ENCODE measurements at places on chromosomes 3 and 15. TPM values are rescaled to one million over a fixed set of nuclear protein-coding genes. Genes with fewer than 3 reads are reported as not detected.

- no peaks in the 10 kb centered on the region for H3K27me3 ChIP-seq
- peak; percentile 39 for DNase-seq
- H3K36me3 ChIP-seq = no peaks in the 10 kb centered on the region
- no peak overlapping the region for H3K27ac ChIP-seq
Measured at GRCh38 chr3:52036829-52037228, 19.5 kb downstream of the DUSP7 start.

DNA sequence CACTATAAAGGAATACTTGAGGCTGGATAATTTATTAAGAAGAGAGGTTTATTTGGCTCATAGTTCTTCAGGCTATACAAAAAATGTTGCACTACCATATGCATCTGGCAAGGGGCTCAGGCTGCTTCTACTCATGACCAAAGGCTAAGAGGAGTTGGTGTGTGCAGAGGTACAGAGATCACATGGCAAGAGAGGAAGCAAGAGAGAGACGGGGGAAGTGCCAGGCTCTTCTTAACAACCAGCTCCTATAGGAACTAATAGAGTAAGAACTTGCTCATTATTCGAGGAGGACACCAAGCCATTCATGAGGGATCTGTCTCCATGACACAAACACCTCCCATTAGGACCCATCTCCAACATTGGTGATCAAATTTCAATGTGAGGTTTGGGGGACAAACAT lies 6.0 kb upstream of the FNDC3B start:
- no peak overlapping the region for H3K27ac ChIP-seq
- H3K4me1 ChIP-seq = peaks cover under 1% of the 10 kb centered on the region
- no peaks in the 10 kb centered on the region for H3K27me3 ChIP-seq
- no peaks in the 10 kb centered on the region for H3K36me3 ChIP-seq
- H3K4me3 ChIP-seq = no peak overlapping the region
- DNase-seq = no peak

- peaks cover 98% of the 10 kb centered on the region for H3K27me3 ChIP-seq
- H3K4me3 ChIP-seq = no peak overlapping the region
- DNase-seq = peak; percentile 7
- no peaks in the 10 kb centered on the region for H3K36me3 ChIP-seq
- no peak overlapping the region for H3K27ac ChIP-seq
- no peaks in the 10 kb centered on the region for H3K4me1 ChIP-seq
Measured at GRCh38 chr15:96412906-96413231, 82.4 kb downstream of the NR2F2 start.

DNA sequence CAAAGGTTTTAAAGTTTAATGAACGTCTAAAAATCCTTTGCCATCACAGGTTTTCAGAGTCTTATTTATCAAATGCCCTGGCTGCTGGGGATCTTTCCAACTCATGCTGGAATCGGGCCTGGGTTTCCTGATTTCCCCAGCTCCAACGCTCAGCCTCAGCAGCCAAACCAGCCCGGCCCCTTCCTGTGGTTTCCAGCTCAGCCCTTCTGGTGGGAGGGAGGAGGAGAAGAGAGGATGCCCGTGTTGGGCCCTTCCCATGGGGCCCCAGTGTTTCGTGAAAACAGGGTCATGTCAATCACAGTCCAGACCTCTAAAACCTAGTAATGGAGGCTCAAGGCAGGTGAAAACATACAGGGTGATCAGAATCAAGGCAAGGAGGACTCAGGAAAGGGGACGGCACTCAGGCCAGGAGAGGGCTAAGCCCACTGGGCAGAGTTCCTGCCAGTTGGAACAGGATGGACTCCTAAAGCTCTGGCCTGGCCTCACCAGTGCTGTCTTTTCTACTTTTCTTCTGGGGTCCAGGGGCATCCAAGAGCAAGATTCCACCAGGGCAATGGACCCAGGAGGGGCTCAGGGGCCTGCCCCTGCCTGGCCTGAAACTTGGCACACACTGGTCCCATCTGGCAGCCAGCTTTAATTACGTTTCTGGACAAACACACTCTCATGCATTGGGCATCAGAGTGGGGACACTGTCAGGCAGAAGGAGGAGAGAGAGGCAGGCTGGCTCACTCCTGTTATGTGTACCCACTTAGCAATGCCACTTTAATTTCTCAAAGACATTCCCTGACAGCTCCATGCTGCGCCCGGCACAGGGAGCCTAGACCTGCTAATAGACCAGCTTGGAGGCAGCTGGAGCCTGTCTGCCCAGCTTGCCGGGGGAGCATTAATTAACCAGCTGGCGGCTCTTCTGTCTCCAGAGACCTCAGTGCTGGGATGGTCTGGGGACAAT lies 194.6 kb downstream of the FAM43A start:
- DNase-seq = peak; percentile 11
- H3K4me1 ChIP-seq = peaks cover 10% of the 10 kb centered on the region
- no peaks in the 10 kb centered on the region for H3K36me3 ChIP-seq
- no peaks in the 10 kb centered on the region for H3K27me3 ChIP-seq
- H3K4me3 ChIP-seq = no peak overlapping the region

DNA sequence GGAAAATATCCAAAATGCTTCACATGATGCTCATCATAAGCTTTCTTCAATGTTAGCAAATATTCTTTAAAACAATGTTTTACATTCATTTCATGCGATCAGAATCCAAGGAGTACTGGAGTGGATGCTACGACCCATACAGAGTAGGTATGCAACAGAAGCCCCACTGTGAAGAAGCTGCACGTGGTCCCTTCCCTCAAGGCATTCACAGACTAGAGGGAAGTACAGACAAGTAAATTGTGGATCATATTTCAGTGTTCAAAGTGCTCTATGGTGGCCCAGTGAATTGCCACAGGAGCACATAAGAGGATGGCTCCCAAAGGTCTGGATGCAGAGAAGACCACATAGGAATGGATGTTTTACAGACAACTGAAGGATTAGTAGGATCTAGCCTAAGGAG lies 789.9 kb downstream of the IGSF11 start:
- no peaks in the 10 kb centered on the region for H3K36me3 ChIP-seq
- H3K27me3 ChIP-seq = no peaks in the 10 kb centered on the region
- DNase-seq = no peak
- H3K4me1 ChIP-seq = no peaks in the 10 kb centered on the region

DNA sequence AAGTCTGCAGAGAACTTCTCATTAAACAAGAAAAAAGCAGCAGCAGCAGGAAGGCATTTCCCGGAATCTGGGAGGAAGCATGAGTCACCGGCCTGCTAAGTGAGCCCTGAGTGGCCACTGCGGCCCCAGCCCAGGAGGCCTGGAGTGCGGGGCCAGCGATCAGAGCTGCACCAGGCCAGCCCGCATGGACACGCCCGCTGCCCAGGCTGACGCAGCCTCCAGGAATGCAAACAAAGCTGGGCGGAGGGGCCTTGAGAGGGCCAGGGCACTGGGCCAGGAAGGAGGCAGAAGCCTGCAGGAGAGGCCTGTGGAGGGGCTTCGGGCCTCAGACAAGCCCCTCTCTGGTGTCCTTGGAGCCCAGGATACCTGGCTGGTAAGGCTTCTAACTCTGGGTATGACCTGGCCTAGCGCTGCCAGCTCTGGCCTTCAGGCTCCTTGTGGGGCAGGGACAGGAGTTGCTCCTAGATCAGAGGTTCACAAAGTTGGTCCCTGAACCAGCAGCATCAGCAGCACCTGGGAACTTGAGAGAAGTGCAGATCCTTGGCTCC lies 101.2 kb downstream of the SMAD6 start:
- no peaks in the 10 kb centered on the region for H3K27me3 ChIP-seq
- H3K27ac ChIP-seq = peak overlapping the region; percentile 85
- H3K4me3 ChIP-seq = peak overlapping the region; percentile 31
- DNase-seq = peak; percentile 97
- peaks cover 56% of the 10 kb centered on the region for H3K4me1 ChIP-seq

DNA sequence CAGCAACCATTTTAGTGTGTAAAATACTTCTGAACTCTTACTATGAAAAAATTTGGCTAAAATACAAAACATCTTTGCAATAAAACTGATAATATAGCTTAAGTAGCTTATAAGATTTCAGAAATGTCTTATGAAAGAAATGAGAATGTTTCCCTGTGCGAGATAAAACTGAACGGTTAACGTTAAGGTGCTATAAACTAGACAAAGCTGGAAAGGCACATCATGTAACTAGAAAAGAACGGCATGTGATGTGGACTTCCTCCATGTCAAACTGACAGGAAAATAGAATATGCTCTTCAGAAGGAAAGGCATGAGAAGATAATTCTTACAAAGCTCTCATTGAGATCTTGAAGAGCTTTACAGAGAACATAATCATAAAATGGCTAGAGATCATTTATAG lies 36.5 kb downstream of the NCK1 start:
- H3K27me3 ChIP-seq = no peaks in the 10 kb centered on the region
- H3K27ac ChIP-seq = no peak overlapping the region
- no peak for DNase-seq
- peaks cover 9% of the 10 kb centered on the region for H3K4me1 ChIP-seq
- no peak overlapping the region for H3K4me3 ChIP-seq
- H3K36me3 ChIP-seq = peaks cover 7% of the 10 kb centered on the region

DNA sequence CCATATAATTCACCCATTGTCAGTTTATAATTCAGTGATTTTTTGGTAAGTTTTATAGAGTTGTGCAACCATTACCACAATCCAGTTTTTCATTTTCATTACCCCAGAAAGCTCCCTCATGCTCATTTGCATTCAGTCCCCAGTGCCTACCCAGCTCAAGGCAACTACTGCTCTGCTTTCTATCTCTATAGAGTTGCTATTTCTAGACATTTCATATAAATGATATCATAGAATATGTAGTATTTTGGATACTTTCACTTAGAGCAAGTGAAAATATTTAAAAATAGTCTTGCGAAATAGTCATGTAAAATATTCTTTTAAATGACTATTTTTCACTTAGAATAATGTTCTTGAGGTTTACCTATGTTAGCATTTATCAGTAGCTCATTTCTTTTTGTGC lies 42.1 kb downstream of the ZNF654 start:
- H3K27ac ChIP-seq = no peak overlapping the region
- no peak overlapping the region for H3K4me3 ChIP-seq
- H3K27me3 ChIP-seq = no peaks in the 10 kb centered on the region
- H3K36me3 ChIP-seq = peaks cover 8% of the 10 kb centered on the region
- H3K4me1 ChIP-seq = 0 out of 2 replicates have a peak, but pooled peaks cover 5% of the 10 kb centered on the region

- no peak for DNase-seq
- H3K36me3 ChIP-seq = no peaks in the 10 kb centered on the region
- peaks cover 22% of the 10 kb centered on the region for H3K4me1 ChIP-seq
- no peak overlapping the region for H3K27ac ChIP-seq
- H3K27me3 ChIP-seq = no peaks in the 10 kb centered on the region
- H3K4me3 ChIP-seq = no peak overlapping the region
Measured at GRCh38 chr3:193977622-193978021, 158.3 kb upstream of the HES1 start.

DNA sequence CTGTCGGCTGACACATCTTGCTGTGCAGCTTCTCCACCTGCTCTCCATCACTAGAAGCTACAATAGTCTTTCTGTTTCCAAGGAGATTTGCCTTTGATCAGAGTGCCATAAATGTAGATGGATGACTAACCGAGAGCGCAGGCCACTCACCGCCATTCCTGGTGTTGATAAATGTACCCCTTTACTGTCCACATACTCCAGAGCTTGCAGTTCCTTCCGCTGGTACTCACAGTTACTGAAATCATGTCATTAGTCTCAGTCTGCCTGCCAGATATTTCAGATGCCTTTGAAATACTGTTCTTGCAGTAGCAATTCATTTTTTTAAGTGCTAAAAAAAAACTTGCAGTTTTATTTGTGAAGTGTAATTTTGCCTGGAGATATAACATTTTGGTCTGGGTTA lies 72.3 kb downstream of the BLM start:
- H3K4me3 ChIP-seq = no peak overlapping the region
- H3K4me1 ChIP-seq = no peaks in the 10 kb centered on the region
- H3K27ac ChIP-seq = no peak overlapping the region
- DNase-seq = no peak

- no peaks in the 10 kb centered on the region for H3K27me3 ChIP-seq
- H3K27ac ChIP-seq = peak overlapping the region; percentile 73
- peaks cover 25% of the 10 kb centered on the region for H3K4me1 ChIP-seq
- no peak overlapping the region for H3K4me3 ChIP-seq
- peak; percentile 94 for DNase-seq
Measured at GRCh38 chr3:55416331-55416821, 70.7 kb downstream of the WNT5A start.

DNA sequence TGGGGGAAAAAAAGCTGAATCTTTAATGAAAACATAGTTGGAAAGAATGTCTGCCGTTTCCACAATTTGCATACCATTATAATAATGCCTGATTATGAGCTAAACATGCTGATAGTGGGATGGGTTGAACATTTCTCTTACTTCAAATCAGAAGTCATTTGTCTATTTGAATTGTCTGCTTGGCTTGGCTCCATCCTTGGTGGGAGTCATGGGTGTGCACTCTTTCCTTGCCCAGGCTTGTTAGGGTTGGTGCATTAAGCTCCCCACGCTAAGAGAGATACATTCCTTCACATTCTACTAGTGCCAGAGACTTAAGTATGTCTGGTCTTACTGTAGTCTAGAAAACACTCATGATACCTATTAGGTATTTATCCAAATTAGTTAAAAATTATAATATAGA lies 121.4 kb upstream of the RARB start:
- H3K27ac ChIP-seq = no peak overlapping the region
- H3K36me3 ChIP-seq = no peaks in the 10 kb centered on the region
- H3K4me1 ChIP-seq = no peaks in the 10 kb centered on the region
- DNase-seq = no peak
- H3K27me3 ChIP-seq = 0 out of 2 replicates have a peak, but pooled peaks cover 4% of the 10 kb centered on the region
- no peak overlapping the region for H3K4me3 ChIP-seq

DNA sequence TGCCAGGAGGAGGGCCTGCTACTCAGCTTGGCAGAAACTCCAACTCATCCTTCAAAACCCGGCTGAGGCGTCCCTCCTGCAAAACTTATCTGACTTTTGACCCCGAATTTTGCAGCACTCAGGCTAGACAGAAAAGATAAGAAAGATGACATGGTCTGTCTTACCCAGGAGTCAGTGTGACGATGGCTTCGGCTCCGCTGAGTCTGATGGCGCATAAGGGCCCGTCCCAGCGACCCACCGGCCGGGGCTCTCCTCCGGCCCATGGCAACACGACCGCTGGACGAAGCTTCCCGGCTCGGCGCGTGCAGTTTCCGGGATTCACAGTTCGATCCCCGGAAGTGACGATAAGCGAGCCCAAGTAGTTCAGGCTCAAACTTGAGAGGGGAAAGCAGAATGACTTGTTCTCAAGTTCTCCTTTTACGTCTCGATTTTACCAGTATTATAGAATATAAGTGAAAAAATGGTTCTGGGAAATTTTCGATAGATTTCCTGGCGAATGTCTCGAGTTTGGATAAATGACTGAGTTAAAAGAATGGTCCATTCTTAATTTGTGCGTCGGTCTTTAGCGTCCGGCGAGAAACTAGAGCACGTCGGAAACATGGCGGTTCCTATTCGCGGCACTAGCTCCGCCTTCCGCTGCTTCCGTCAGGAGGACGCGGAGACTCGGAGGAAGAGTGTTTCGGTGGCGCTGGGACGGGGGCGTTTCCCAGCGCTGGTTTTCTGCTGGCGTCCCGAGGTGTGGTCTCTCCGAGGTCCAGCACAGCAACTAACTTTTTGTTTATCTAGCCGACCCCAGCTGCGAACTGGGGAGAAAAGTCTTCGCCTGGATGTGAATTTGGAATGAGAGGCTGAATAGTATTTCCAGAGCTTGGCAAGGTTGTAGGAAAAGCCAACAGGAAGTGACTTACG lies at the start of gene LSG1:
LSG1 (minus strand) TSS at position 292 of the 909 bp plus-strand sequence; CDS start at position 263, 29 bp downstream.
- H3K27ac ChIP-seq = peak within 1 kb of the TSS; percentile 71
- peak; percentile 97 for DNase-seq
- no peaks in the 10 kb centered on the region for H3K27me3 ChIP-seq

Gene ENTPD3
- 7.1 TPM for total RNA-seq

Gene SIN3A
- 24.9 TPM for total RNA-seq
